Stimulated activated CD4-positive, alpha-beta T cell treated with anti-CD3 and anti-CD28 coated beads, Interleukin-1b, Interleukin-23, amount 100 ng/mL, for 1 hour (primary cell): ENCODE measurements at places on chromosomes 2 and 18.

DNA sequence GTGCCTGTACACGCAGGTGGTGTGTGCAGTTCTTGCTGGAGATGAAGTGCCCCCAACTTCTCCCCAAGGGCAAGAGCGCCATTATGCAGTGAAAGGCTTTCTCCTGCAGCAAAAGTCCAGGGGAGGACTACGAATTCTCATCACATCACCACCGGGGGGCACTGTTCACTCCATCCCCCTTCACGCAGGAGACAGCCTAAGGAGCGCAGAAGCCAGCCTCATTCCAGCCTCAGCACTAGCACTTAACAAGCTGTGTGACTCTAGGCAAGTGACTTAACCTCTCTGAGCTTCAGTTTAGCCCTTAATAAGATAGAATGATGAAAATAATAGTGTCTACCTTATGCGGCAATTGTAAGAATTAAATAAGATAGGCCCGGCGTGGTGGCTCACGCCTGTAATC lies 32.3 kb downstream of the DNMT3A start:
- no peak for DNase-seq

GRCh38 chr2:233689031-233689430 lies 3.7 kb upstream of the UGT1A6 start:
- no peak for DNase-seq

- DNase-seq: no peak
Observed at GRCh38 chr2:48531141-48531648, 1.2 kb downstream of the STON1 start.

DNA sequence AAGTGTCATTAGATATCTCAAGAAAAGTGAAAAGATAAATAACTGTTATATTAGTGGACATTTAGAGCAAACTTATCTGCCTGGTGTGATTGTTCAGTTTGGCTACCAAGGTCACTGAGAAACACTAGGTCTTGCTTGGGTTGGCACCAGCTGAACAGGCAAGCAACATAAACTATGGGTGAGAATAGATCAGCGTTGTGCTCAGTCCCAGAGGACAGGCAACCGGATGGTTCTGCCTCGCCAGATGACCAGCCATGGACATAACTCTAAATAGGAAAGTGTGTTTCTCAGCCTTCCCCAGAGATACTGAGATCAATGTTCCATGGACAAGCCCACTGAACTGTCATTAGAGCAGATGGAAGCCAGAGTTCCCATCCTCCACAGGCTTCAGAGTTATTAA lies 203.4 kb upstream of the VRK2 start:
- no peak for DNase-seq

DNA sequence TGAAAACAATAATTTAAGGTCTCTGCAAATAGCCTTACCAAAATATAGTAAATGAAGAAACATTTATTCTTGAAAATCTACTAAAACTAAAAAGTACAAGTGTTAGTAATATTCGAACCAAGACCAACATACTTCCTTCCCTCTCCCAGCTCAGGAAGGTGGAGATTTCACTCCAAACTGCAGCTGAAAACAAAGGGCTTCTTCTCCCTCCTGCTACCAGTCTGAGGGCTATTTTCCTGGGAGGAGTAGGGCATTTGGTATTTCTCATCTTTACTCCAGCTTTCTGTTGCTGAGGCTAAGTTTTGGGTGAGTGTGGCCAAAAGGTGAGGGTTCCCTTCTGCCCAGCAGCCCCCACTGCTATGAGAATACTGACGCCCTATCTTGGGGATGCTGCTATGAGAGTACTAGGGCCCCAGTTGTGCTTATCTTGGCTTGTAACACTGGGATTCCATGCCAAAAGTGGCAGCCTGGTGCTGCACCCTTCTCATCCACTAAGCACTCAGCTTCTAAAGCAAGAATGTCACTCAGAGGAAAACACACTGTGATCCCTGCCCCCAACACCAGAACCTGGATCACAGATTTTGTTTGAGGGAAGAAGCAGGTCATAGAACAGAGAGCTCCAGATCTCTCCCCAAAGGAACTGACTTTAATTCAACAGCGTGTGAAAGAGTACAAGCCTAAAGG lies 130.7 kb upstream of the KLF7 start:
- no peak for DNase-seq

GRCh38 chr18:7535436-7536205 lies 31.5 kb upstream of the PTPRM start:
- no peak for DNase-seq
